ENCODE measurements at places on chromosomes 11 and 22.

GRCh38 chr11:12109591-12110196, 696 bp upstream of the MICAL2 start:
- DNase-seq: no peak

GRCh38 chr22:42637555-42637954, 2.8 kb downstream of the ATP5MGL start:
- no peak for DNase-seq

GRCh38 chr22:38069372-38070249, 12.4 kb downstream of the PICK1 start:
- no peak for DNase-seq

DNA sequence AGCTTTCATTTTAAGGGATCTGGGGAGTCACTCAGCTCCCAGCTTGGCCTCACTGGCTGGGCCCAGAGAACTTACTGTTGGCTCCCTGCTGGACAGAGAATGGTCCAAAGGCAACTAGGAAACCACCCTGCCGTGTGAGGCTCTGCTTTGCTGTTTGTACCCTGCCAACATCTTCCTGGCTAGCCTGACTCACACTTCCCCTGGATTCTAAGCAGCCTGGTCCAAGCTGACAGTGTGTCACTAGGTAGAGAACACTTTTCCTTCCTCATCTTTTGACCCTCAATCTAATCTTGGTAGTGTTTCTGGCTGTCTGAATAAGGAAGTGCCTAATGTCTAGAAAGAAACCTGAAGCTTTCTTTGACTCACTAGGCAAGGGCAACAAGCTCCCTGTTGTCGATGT, 76.7 kb downstream of the FAR1 start:
- no peak for DNase-seq

DNA sequence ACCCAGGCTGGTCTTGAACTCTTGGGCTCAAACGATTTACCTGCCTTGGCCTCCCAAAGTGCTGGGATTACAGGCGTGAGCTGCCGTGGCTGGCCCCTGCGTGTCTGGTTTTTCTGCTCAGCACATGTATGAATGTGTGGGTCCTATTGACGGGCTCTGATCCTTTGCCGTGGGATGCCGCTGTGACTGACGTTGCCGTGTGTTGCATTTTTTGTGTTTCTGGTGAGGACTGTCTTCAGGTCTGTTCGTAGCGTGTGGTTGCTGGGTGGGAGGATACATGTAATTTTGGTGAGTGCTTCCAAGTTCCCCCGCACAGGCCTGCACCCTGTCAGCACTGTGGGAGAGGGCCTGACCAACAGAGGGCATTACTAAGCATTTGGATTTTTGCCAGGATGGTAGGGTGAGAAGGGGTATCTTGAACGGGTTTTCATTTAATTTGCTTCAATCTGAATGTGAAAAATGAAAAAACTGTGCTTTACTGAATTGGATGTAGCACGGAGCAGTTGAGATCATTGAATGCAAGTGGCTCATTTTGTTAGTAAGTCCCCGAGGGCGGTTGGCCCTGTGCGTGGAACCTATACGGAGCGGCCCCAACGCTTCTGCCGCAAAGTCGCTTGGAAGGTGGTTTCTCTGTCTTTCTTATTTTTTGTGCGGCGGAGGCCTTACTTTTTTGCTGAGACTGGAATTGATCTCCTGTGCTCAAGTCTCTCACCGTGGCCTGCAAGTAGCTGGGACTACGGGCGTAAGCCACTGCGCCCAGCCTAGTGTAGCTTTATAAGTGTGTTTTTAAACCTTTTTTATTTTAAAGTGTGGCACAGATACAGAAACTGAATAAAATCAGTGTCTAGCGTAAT, 8.2 kb downstream of the ZBED4 start:
- DNase-seq: no peak

DNA sequence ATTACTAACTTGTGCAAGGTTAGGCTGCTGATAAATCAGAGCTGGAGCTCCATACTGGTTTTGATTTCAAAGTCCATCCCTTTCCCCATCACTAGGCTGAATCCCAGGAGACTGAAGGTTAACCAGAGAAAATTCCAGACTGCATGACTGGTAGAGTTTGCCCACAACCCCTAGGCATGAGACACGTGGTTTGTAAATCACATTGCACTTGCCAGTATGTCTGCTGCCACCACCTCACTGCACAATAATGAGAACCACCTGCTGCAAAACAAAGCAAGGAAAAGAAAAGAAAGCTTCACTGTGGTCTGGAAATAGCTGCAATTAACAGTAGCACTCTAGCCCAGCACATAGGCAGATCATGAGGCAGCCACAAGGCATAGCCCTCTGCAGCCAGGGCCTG, 67.6 kb upstream of the NTM start:
- no peak for DNase-seq

DNA sequence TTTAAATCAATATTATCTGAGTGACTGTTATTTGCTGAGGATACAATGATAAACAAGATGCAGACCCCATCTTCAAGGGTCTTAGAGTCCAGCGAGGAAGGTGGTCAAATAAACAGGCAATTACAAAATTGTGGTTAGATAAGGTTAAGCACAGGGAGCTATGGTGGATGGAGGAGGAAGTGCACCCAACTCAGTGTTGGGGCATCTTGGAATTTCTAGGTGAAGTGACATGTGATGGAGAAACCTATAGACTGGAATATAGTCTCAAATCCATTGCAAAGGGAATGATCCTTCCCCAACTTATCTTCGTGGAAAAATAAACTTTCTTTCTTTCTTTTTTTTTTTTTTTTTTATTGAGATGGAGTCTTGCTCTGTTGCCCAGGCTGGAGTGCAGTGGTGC, 3.4 kb upstream of the PTPRJ start:
- no peak for DNase-seq

GRCh38 chr11:12026331-12027211, 18.1 kb upstream of the DKK3 start:
- DNase-seq: no peak

DNA sequence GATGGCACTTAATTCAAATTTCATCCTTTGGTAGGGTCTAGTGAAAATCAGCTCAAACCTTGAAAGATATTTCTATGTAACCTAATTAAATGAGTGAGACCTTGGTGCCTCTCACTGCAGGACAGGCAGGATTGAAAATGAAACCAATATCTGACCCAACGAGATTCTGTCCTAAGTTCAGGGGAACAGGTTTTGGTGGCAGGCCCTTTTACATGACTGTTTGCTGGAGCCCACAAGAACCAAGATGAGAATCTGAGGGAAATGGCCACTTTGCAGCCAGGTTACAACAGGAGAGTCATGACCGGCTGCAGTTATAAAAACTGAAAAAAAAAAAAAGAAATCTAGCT, 130.2 kb downstream of the TRIM44 start:
- DNase-seq: no peak

GRCh38 chr11:94584978-94585377, 17.8 kb downstream of the PIWIL4 start:
- no peak for DNase-seq

DNA sequence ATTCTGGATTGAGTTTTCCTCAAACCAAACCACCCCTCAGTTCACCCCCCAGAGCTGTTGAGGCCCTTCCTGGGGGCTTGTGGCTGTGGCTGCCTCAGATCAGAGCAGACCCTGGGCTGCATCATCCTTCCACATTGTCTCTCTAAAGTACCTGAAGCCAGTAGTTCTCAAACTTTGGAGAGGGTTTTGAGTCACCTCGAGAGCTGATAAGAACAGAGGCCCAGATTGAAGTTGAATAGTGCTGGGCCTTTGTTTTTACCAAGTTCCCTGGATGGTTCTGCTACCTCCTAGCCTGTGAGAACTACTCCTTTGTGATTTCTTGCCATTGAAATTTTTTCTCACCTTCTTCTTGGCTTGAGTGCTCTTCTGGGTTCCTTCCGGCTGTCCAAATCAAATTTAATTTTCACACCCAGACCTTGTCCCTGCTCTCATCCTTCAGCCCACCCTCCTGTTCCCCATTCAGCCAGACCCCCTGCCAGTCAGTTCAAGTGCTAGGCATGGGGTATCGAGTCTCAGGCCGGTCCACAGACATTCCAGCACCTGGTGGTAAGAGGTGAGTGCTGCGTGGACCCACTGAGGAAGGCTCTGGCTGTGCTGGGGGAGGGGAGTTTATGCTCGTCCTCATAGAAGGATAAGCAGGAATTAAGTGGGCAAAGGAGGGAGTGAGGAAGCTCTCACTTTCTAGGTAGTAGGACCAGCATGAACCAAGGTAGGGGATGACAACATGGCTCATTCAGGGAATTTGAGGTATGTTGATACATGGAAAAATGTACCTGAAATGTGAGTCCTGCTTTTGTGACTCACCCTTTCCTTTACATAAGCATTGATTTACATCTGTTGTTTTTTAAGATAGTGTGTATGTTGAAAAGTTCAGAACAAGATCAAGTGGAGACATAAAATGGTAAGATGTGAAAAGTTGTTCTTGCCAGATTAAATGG, 116.5 kb downstream of the PTPRJ start:
- DNase-seq: no peak

DNA sequence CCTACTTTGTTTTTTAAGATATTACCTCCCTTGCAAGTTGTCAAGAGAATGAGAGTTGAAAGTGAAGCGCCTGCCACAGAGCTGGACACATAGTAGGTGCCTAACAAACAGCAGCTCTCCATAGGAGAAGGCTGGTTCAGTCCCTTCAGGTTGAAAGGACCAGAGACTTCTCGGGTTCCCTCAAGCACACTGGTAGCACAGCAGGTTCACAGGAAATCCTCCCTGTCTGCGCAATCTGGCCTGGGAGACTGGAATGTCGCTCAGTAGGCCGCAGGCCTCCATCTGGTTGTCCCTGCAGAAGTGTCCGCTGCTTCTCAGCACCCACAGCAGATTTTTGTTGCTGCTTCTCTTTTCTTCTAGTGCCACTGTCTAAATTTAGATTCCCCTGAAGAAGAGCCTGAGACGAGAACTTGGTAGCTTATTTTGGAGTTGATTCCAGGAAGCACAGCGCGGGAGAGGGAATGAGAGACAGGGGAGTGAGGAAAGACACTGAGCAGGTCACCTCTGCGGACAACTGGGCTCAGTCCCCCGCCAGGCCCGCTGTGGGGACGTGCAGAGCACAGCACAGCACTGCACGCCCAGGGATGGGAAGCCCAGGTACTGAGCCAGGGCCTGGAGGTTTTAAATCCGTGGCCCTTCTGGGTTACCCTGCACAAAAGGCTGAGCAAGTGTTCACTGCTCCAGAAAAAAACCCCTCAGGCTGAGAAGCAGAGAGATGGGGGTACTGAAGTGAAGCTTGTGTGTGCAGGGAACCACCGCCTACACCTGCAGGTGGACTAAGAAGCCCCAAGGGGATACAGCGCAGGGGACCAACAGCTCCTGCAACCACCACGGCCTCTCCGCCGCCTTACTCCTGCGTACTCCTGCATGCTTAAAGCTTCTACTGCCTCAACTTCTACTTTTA, 31.6 kb downstream of the RBX1 start:
- DNase-seq: no peak

- DNase-seq: no peak
Measured at GRCh38 chr11:94424662-94425061, 23.4 kb upstream of the GPR83 start.

DNA sequence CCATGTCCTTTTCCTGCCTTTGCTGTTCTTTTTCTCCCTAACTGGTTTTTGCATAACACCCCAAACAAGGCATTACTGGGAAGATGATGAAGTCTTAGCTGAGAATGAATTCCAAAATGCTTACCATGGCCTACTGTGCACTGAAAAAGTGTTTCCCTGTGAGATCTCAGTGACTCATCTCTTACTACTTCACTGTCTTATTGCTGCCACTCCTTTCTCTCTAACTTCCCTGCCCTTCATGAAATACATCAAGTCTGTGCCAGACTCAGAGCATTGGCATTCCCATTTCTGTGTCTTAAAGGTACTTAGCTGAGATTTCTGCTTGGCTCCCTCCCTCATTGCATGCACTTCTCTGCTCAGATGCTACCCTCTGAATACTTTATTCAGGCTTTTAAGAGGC, 49.1 kb upstream of the MUC15 start:
- no peak for DNase-seq

GRCh38 chr11:34916843-34917770, 689 bp downstream of the PDHX start:
- no peak for DNase-seq

DNA sequence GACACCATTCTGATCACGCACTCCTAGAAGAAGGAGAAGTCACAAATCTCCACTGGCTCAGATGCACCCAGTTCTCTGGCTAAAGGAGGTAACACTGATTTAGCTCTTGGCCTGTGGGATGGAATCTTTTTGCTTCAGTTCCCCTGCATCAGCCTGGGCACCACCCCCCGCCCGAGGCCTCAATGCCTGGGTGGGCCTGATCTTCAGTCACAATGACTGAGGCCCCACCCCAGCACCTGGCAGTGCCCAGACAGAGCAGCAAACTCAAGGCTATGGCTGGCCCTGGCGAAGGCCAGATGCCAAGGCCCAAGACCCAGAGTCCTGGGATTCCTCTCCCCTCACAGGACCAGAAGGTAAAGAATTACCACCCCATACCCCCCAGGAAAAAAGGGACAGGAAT, 5.0 kb downstream of the CYB561A3 start:
- no peak for DNase-seq

DNA sequence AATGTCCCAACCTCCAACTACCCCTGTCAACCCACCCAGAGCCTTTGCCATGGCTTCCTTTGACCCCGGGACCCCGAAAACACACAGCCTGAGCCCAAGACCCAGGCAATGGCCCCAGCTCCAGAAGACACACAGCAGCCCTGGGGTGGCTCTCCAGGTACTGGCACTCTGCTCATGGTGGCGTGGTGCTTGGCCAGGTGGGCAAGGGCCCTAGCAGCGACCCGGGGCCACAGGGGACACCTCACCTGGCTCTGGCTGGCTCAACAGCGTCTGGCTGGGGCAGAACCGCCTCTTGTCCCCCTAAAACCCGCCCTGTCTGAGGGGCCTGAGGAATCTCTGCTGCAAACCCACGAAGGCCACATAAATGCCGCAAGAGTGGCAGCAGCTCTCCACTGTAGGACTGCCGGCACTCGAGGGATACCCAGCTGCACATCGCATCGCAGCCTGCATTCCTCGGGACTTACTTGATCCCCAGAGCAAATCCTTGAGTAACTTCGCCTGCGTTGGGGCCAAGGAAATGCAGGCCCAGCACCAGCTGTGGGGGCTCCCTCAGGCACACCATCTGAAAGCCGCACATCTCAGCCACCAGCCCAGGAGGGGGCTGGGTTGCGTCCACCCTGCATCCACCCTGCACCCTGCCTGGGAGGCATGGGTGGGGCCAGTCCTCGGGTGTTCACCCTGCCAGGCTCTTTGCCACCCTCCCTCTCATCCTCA, 23.1 kb upstream of the GNB1L start:
- no peak for DNase-seq

GRCh38 chr11:514606-515005, 7.6 kb upstream of the RNH1 start:
- no peak for DNase-seq

DNA sequence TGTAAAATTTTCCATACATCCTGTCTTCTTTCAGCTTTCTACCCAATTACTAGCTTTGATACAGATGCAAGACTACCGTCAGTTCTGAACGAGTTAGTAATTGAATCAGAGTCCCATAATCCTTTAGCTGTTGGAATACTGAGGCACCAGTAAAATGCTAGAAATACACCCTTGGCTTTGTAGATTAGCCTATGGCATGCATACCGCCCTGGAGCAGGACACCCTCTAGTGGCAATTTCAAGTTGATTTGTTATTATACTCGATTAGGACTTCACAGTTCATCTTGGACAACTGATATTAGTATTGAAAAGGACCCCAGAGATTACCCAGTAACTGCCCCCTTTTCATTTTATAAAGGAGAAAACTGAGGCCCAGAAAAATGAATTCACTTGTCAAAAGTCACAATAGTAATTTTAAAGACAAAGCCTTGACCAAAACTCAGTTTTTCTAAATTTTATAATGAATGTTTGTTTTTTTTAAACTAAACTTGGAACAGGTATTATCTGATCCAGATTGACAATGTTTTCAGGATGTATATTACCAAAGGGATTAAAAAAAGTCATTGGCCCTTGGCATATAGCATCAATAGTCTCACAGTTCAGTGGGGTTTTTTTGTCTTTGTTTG, 72.6 kb downstream of the HIPK3 start:
- no peak for DNase-seq
